Activated naive CD4-positive, alpha-beta T cell treated with anti-CD3 and anti-CD28 coated beads, Interleukin-2, amount 50 U/mL, for 72 hours (primary cell): ENCODE measurements at places on chromosomes 1 and 21.

DNA sequence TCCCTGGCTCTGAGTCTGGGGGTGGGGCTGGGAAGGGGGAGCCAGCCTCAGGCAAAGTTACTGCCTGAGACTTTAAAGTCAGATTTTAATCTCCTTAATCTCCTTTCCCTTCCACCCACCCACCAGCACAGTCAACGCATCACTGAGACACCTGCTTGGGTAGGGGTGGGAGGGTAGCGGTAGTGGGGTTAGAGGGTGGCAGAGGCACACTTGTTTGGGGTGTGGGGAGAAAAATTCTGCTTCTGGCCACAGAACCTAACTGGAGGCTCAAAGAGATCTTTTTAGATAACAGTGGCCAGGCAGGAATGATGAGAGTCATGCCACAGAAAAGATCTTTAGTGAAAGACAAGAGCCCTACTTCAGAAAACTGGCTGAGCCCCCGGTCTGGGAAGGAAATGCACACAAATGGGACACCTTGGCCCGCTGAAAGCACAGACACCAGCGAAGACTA, 44.1 kb downstream of the CD247 start:
- no peak for DNase-seq

DNA sequence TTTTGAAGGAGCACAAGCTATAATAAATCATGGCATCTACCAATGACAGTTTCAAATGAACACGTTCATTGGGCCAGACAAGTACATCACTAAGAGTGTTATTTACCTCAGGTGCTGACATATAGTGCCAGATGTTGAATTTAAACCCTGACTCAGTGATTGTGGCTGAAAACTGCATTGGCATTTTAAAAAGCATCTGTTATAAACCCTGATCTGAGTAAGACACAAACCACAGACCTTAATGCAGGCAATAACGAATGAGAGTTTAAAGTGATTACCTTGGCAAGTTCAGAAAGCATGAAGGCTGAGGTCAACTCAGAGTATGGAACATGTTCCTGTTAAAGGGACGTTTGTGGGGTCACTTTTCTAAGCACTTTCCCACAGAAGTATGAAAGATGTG, 865.1 kb upstream of the TMPRSS15 start:
- DNase-seq: no peak

DNA sequence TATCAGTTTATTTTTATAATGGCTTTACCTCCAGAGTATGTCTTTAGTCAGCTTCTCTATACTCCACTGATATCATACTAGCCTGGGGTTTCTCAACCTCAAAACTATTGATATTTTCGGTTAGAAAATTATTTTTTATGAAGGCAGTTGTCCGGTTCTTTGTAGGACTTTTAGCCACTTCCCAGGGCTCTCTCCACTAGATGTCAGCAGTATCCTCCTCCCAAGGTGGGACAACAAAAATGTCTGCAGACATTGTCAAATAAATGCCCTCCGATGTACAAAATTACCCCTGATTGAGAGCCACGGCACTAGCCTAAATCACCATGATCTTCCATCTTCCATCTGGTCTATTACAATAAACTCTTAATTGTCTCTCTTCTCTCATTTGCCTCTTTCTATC, 4.1 kb upstream of the GRIK1 start:
- DNase-seq: no peak

GRCh38 chr1:205813755-205814058, 709 bp upstream of the SLC41A1 start:
- peak; percentile 62 for DNase-seq

DNA sequence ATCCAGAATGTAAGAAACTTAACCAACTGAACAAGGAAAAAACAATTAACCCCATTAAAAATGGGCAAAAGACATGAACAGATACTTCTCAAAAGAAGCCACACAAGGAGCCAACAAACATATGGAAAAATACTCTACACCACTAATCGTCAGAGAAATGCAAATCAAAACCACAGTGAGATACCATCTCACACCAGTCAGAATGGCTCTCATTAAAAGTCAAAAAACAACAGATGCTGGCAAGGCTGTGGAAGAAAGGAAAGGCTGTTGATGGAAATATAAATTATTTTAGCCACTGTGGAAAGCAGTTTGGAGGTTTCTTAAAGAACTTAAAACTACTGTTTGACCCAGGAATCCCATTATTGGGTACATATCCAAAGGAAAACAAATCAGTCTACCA, 51.2 kb downstream of the RGS4 start:
- no peak for DNase-seq

DNA sequence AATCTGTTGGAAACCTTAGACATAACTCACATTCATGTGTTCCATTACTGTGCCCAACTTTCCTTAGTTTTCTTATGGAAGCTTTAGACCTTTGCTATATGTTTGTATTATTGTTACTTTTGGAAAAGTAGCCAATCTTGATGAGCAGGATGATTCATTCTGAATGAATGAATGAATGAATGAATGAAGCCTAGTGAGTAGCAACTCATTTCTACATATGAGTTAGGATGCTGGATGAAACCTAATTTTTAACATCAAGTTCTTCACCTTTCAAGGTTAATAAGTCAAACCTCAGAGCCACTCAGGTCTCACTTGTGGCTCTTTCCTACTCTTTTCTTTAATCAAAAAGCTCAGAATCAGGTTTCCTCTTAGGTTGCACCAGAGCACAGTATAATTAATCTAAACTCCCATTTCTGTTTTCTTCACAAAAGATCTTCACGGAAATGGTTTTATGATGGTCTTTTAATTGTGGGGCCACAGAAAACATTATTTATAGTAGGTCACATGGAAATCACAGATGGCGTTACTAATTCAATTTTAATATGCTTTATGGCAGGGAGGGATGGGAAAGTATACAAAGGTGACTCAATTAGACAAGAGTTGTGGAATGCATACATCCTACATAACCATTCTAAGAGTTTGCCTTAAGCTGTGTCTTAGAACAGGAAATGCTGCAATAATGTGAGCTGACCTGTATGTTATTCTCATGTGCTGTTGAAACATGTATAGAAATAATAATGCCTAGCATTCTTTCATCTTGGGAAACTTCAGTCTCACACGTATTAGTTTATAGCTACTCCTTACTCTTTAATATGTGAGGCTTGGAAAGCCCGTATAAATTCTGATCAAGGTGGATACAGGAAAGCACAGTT, 4.5 kb upstream of the DDX59 start:
- no peak for DNase-seq

- DNase-seq: peak; percentile 61
These were observed 5.4 kb upstream of the NEK2 start for GRCh38 chr1:211680752-211681327.

DNA sequence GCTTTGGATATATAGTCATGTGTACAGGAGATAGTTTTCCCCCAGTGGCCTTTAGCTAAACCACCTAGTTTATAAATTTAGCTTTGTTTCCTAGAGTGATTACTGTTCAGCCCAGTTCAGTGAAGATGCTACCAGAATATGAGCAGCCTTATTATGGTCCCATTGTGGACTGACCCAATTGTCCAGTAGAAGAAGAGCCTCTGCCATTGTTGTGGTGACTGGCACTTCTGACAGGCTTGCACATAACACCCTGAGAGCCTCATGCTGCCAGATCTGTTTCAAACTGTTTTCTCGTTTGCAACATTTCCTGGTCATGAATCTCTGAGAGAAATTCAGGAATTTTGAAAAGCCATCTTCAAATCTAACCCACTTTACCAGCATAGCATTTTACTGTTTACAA, 20.6 kb downstream of the KPNA6 start:
- no peak for DNase-seq
